Activated T-helper 1 cell treated with anti-CD3 and anti-CD28 coated beads, Interleukin-12 subunit alpha, Interleukin-12 subunit beta, Interleukin-2, Interleukin-4 antibody, amounts not matched to agents 30 ng/mL and 10 ng/mL and 1 ng/mL, durations not matched to agents 14 hours and 24 hours and 36 hours (primary cell): ENCODE measurements at places on chromosomes 13 and 19. TPM values are rescaled to one million over a fixed set of nuclear protein-coding genes. Genes with fewer than 3 reads are reported as not detected.
A peak's percentile ranks its signal among the peaks of the same experiment; 100 is the strongest.

Gene ICAM4
- 0.59 and 1.0 TPM in 2 replicates for total RNA-seq

Gene TMTC4
- total RNA-seq: 19.2 and 21.2 TPM in 2 replicates

DNA sequence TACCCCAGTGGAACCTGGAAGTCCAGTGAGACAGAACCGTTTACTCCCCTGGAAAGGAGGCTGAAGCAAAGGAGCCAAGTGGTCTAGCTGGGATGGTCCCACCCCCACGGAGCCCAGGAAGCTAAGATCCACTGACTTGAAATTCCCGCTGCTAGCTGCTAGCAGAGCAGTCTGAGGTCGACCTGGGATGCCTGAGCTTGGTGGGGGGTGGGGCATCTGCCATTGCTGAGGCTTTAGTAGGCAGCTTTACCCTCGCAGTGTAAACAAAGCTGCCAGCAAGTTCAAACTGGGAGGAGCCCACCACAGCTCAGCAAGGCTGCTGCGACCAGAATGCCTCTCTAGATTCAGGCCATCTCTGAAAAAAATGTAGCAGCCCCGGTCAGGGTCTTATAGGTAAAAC is 437.0 kb downstream of the SUCLA2 start:
- no peak for DNase-seq

Gene KLF12
- 18.6 and 19.9 TPM in 2 replicates for total RNA-seq

GRCh38 chr19:15433519-15434069 is 14.8 kb upstream of the AKAP8L start:
- DNase-seq: no peak

GRCh38 chr19:18304208-18304457 is 18.7 kb downstream of the LSM4 start:
- DNase-seq: no peak

DNA sequence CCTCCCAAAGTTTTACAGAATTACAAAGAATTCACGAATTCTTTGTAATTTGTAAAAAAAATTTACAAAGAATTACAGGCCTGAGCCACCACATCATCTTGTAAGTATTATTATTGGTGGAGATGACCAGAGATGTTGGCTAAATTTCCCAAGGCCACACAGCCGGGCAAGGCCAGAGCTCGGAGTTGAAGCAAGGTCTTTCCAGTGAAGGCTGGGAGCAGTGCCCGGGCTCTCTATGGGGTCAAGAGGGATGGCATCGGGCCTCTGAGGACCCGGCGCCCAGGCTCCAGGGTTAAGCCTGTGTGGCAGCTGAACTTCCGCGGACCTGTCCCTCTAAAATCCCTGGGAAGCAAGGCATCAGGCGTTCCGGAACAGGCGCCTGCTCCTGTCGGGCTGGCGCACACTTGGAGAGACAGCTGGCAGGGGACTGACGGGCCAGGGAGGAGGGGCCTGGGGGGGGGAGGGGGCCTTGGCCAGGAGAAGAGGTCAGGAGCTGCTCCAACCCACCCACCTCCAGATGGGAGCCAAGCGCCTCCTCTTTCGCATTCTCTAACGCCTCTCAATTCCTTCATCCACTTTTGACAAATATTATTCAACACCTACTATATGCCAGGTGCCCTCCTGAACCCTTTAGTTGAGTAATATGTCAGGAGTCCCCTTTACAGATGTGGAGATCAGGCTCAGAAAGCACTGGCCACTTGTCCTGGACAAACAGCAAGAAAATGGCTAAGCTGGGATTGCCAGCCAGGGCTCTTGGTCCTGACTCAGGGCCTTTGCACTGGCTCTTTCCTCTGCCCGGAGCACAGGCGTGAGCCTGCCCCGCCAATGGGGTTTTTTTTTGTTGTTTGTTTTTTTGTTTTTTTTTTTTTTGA is 36.8 kb upstream of the SEMA6B start:
- DNase-seq: no peak

- DNase-seq: no peak
Observed at GRCh38 chr19:42272989-42273406, 3.9 kb downstream of the CIC start.

GRCh38 chr13:92838786-92839185 is 387.8 kb upstream of the GPC6 start:
- no peak for DNase-seq

DNA sequence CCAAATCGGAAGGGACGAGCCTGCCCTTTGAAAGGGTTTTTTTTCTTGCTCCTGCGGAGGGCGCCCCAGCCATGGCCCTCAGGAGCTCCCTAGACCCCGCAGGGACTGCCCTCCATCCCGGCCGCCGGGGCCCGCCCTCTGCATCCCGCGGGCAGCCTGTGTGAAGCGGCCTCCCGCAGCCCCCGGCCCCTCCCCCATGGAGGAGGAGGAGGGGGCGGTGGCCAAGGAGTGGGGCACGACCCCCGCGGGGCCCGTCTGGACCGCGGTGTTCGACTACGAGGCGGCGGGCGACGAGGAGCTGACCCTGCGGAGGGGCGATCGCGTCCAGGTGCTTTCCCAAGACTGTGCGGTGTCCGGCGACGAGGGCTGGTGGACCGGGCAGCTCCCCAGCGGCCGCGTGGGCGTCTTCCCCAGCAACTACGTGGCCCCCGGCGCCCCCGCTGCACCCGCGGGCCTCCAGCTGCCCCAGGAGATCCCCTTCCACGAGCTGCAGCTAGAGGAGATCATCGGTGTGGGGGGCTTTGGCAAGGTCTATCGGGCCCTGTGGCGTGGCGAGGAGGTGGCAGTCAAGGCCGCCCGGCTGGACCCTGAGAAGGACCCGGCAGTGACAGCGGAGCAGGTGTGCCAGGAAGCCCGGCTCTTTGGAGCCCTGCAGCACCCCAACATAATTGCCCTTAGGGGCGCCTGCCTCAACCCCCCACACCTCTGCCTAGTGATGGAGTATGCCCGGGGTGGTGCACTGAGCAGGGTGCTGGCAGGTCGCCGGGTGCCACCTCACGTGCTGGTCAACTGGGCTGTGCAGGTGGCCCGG is 815 bp downstream of the MAP3K10 start:
- DNase-seq: peak; percentile 16

Gene NOVA2
- not detected in 2 replicates for total RNA-seq

GRCh38 chr19:15438124-15438496 is 11.6 kb downstream of the WIZ start:
- no peak for DNase-seq

Gene PCDH9
- total RNA-seq: 0.21 and 0.27 TPM in 2 replicates

DNA sequence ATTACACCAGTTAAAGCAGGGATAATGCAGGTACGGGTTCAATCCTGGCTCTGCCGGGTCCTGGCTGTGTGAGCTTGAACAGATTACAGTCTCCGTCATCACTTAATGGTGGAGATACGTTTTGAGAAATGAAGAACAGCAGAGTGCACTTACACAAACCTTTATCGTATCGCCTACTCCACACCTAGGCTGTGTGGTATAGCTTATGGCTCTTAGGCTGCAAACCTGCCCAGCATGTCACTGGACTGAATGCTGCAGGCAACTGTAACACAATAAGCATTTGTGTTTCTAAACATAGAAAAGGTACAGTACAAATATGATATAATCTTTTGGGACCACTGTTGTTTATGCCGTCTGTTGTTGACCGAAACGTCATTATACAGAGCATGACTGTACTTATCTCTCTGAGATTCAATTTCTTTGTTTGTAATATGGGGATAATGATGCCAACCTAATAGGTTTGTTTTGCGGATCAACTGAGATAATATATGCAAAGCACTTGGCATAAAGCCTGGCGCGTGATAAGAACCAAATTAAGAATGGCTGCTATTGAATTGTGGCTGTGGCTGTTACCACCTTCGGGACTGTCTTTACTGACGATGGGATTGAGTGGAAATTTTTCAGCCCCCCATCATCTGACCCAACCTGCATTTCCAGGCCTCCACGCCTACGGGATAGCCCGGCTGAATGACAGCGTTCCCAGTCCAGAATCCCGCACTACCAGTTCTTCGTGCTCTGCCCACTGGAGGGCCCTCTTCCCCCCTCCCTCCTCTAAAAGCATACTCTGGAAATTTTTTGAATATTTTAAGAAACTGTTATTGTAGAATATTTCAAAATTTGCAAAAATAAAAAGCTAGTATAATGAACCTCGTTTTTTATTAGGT is 11.2 kb downstream of the KRTDAP start:
- DNase-seq: no peak

- no peak for DNase-seq
Observed at GRCh38 chr19:30439310-30439709, 67.1 kb downstream of the ZNF536 start.

DNA sequence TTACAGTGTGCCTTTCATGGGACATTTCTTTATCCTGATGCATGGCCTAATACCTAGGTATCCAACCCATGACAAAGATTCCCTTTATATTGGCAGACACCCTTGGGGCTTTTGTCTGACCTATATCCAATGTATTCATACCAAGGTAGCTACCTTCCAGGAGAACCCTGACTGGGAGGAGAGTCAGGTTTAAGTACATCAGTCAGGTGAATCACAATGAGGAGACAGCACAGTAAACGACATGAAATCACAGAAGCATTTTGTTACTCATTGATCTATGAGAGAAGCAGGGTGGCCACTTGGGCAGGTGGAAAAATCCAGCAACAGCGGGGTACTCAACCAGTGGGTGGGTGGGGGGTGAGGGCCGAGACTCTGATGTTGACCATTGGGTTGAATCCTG is 527.4 kb upstream of the ATXN8OS start:
- no peak for DNase-seq

Gene HSPB6
- total RNA-seq: 0.78 TPM in 1 of 2 replicates, not detected in the other

DNA sequence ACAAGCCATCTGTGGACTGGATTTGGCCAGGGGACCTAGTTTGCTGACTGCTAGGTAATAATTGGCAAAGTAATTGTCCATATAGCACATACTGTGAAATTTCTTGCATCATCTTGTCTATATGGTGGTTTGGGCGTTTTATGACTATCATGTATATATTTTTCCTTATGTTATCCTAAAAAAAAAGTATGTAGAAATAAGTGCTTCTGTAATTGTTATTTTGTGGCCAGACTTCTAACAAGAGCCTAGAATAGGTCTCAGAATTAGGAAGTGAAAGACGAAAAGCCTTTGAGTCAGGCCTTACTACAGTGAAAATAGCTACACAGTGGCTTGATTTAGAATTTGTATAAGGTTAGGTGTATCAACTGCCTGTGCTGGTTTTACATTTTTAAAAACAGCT is 4.2 kb downstream of the FNDC3A start:
- DNase-seq: no peak

- DNase-seq: no peak
Observed at GRCh38 chr19:6652805-6653094, 17.2 kb downstream of the TNFSF14 start.

GRCh38 chr19:43503501-43504425 is 783 bp downstream of the PHLDB3 start:
- peak; percentile 98 for DNase-seq

DNA sequence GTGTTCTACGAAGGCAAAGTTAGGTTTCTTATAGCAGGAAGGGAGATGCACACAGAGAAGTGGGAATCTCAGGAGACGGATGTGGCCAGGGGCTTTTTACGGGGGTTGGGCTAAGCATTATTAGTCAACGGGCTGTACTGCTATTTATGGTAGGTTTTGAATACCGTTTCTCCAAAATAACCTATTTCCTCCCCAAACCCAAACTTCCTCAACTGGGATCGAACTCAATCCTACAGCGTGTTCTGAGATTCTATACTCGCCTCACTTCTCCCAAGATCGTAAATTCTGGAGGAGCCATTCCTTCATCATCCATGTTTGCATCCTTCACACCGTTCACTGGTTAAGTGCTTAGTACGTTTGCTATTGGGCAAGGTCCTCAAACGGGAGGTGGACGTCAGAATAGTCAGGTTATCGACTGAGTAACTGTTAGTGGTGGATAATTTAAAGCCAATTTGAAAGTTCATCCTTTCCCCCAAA is 1.2 kb upstream of the TRIM13 start:
- DNase-seq: no peak

- no peak for DNase-seq
Observed at GRCh38 chr19:19514215-19514657, 1.1 kb downstream of the TSSK6 start.

DNA sequence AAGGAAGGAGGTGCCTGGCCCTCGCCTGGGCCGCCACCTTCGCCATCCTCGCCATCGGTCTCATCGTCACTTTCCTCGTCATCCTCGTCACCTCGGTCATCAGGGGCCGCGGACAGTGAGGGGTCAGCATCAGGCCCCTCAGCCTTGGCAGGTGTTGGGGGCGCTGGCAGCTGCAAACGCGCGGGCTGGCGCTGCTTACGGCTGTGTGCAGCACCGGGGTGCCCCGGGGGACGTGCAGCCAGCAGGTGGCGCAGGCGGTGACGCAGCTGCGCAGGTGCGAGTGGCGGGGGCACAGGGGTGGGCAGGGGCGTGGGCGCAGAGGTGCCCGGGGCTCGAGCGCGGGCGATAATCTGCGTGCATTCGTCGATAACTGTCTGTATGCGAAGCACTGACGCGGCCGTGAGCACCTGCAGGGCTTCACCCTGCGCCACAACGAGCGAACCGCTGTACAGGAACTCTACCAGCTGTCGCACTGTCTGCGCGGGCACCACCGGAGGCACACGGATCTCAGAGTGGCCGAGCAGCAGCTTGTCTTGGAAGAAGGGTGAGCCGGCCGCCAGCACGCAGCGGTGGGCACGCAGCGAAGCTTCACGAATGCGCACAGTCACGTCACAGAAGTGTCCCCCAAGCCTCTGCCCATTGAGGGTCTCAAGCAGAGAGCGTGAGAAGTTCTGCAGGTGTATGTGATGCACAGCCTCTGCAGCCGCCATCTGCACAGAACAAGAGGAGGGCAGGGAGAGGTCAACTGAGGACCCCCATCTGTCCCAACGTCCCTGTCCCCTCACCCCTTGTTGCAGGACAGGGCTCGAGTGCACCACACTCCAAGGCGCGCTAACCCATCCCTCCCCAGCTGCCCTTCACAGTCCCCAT is 2.4 kb downstream of the ZBTB45 start:
- no peak for DNase-seq

- no peak for DNase-seq
Observed at GRCh38 chr13:48493066-48493765, 39.7 kb downstream of the RCBTB2 start.

Gene IL27RA
- 82.5 and 84.9 TPM in 2 replicates for total RNA-seq

DNA sequence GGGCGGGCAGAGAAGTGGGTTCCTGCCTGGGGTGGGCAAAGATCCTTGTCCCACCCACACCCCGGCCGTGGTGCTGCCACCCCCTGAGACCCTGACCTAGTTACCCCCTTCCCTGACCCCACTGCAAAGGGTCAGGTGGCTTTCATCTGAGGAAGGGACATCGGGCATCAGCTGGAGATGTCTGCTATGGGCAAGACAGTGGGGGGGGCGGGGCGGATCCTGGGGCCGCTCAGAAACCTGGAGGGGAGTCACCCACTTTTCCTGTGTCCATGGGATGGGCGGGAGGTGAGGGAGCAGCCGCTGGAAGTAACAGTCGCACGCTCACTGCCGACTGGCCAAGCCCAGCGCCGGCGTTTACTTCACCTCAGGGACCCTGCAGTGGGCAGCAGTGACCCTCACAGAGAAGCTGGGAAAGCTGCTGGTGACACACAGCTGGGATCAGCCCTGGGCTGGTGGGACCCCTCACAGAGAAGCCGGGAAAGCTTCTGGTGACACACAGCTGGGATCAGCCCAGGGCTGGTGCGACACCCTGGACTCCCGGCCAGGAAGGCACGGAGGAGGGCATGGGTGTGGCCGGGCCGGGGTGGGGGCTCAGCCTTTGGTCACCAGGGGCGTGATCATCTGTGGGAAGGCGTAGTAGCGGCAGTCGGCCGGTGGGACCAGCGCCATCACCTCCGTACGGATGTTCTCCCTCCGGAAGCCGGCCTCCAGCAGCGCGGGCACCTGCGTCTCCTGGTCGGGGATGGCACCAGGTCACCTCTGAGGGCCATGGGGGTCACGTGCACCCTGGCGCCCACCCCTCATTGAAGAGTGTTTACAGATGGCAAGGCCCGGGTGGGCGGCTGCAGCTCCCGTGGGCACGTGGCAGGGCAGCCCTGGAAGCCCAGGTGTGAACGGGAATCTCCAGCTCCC is 4.3 kb downstream of the GAMT start:
- no peak for DNase-seq
